Putamen (tissue), 1 donor: ENCODE measurements at places on chromosomes 1 and 21.

GRCh38 chr21:42384156-42384945 is 11.5 kb downstream of the TMPRSS3 start:
- DNase-seq = no peak

GRCh38 chr1:86703696-86704457 is 499 bp upstream of the SH3GLB1 start:
- DNase-seq = peak; percentile 67

GRCh38 chr1:150392627-150393026 is 28.7 kb downstream of the RPRD2 start:
- no peak for DNase-seq

GRCh38 chr21:34129901-34130715 is 56.7 kb downstream of the MRPS6 start:
- peak; percentile 20 for DNase-seq

DNA sequence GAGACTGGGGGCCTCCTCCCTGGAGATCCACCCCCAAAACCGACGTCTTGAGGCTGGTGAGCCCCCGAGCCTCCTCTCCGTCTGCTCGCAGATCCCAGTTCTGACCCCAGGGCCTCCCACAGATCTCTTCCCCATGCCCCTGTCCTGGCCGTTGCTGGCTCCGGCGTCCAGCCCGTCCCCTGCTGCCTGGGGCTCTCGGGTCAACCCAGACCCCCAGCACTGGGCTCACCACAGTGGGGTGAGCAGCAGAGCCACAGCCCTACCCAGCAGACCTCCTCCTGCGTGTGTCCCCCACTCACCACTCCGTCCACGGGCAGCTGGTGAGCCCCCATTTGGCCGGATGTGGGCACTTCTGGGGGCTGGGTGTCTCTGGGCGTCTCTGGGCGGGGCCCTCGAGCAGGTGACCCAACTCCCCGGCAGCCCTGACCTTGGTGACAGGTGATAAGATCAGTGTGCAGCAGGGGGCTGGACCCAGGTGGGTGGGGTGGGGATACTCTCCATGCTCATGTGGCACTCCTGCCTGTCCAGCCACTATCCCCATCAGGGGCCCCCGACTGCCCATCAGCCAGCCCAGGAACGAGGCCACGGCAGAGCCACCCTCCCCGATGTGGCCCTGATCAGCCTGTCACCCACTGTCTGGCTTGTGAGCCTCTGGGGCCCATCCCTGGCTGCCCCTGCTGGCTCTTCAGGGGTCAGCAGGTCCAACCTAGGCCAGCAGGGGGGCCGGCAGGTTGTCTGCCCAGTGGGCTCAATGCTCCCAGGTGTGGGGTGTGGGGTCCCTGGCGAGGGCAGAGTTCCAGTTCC is 709 bp downstream of the TNFRSF14 start:
- no peak for DNase-seq

- DNase-seq = no peak
Measured at GRCh38 chr1:185861630-185862029, 127.4 kb downstream of the HMCN1 start.

DNA sequence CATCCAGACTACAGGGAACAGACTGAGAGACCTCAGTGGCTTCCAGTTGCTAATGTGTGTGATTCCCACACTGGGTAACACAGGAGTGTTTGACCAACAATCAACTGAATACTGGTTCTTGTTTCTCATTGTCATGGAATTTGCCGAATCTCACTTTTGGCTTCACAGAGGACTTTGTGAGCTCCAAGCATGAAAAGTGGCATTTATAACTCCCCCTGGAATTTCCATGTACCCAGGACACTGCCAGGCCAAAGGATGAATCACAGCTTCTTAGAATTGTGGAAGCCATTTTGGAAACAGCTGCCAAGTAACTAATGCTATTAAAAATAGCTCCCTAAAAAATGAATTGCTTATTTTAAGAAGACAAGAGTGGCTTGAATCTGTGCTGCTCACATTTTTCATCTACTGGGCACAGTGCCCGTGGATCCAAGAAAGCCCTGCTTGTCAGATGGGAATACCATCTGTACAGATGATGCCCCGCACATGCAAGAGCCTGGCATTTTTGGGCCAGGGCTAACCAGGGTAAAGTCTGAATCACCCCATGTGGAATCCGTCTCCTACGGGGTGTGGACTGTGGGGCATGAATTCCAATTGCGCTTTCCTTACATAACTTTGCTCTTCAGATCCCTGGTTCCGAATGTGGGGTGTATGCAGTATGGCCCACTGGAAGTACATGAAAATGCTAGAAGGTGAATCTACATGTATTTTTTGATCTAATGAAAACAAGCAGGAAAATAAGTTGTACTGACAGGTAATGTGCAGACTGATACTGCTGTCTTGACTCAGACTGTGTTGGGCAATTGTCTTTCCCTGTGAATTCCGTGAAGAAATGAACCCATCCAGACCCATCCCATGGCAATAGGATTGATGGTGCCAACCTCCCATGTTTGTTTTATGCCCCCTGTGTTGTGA is 487.3 kb downstream of the SIPA1L2 start:
- peak; percentile 20 for DNase-seq

- DNase-seq = peak; percentile 87
Measured at GRCh38 chr1:209641832-209642172, 10.4 kb downstream of the LAMB3 start.

DNA sequence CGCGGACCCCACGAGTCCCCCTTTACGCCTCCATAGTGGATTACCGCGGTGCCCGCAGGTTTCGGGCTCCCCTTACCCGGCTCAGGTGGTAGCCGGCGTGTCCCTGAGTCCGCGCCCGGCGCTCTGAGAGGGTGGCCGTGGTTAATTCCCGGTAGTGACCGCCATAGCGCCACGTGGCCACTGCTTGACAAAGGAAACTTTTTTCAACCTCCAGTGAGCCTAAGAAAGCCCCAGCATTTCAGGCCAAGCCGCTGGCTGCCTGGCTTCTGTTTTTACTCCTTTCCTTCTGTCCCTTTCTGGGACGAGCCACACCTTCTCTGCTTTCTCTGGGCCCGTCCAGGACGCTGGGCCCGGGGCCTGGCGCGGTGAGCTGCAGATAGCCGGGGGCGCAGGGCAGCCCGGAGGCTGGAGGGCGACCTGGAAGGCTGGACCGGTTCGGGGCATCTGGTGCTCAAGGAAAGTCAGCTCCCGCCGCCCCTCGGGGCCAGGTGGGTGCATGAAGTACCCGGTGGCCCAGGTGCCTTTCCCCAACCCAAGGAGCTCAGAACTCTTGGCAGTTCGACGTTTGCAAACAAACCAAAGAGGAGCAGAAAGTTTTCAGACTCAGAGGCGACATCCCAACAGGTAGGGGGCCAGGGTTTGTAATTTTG is 540 bp upstream of the C1orf198 start:
- no peak for DNase-seq

DNA sequence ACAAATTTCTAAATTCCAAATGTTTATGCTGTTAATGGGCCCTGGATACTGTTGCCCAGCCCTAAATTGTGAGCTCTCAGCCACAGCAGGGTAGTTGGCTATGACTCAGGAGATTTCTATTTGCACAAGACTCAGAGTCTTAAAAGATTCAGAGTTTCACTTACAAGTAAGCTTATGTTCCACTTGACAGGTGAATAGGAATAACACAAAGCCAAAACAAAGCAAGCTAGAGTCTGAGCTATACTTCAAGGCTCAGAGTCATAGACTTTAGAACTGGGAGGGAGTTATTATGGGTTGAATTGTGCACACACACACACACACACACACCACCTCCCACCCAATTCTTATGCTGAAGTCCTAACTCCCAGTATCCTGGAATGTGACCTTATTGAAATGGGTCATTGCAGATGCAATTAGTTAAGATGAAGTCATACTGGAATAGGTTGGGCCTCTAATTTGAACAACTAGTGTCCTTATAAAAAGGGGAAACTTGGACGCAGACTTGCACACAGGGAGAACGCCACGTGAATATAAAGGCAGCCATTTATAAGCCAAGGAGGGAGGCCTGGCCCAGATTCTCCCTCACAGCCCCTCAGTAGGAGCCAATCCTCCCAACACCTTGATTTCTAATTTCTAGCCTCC is 30.2 kb downstream of the PRDX6 start:
- DNase-seq = no peak

DNA sequence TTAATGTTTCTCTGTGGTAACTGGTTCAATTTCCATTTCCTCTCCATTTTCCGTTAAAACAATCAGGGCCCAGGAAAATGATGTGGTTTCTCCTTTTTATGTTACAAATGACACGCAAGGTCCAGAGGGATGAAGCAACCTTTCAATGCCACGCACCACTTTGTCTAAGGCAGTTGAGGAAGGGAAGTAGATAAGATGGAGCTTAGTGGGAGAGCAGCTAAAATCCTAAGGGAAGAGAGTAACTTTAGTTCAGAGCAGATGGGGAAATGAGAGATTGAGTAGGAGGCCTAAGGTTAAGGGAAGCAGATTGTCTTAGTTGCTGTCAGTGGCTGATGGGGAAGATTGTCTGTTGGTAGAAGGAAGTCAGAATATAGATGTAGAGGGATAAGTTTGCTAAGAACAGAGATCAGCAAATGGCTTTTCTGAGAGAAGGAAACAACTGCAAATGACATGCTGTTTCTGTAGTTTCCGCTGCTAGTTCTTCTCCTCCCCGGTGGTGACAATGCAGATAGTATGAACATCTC is 660 bp downstream of the CD1C start:
- no peak for DNase-seq

DNA sequence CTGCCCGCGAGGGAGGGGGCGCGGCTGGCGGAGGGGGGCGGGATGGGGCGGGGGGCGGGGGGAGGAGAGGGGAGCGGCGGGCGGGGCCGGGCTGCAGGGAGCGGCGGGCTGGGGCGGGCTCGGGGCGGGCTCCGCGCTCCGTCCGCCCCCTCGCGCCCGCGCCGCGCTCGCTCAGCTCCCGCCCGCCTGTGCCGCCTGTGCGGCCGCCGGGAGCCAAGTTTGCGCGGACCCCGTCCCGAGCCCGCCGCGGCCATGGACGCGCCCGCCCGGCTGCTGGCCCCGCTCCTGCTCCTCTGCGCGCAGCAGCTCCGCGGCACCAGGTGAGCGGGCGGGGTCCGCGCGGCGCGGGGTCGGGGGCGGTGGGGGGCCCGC is at the start of gene GABRD:
GABRD (plus strand) TSS at position 174 of the 372 bp plus-strand sequence; CDS start at position 253, 79 bp downstream.
- no peak for DNase-seq

GRCh38 chr1:147798731-147799130 is 38.3 kb upstream of the GJA5 start:
- no peak for DNase-seq

- no peak for DNase-seq
Measured at GRCh38 chr1:160206036-160206389, 829 bp downstream of the PEA15 start.

DNA sequence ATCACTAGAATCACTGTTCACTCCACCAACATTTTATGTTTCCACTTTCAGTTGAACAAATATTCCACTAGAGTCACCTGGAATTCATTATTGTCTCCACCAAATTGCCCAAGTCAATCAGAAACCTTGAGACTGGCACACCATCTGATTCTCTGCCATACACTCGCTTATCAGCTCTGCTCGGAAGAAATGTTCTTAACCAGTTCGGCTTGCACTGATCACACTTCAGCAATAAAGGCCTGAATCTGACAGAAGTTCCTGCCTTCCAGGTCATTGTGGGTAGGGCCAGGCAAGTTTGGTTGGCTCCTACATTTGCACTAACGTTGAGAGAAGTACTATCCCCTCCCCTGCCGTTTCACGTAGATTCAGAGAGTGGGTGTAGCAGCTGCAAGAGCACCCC is 10.0 kb downstream of the TPM3 start:
- DNase-seq = no peak

DNA sequence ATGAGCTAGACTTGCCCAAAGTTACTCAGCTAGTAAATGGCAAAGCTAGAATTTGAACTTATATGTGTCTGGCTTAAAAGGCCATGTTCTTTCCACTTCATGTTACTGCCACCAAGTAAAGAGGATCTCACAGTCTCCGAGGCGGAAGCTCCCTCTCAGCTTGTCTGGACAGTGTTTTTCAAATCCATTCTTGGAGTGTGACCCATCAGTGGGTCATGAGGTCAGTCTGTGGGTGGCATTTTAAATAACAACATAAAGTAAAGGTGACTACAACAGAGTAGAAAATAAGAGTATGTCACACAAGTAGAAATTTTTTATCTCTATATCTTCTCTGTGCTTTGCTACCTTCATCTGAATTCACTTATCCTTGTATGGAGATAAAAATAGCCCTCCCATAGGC is 3.2 kb upstream of the HMGB4 start:
- DNase-seq = no peak

- DNase-seq = no peak
Measured at GRCh38 chr1:6848816-6849215, 63.6 kb downstream of the CAMTA1 start.

DNA sequence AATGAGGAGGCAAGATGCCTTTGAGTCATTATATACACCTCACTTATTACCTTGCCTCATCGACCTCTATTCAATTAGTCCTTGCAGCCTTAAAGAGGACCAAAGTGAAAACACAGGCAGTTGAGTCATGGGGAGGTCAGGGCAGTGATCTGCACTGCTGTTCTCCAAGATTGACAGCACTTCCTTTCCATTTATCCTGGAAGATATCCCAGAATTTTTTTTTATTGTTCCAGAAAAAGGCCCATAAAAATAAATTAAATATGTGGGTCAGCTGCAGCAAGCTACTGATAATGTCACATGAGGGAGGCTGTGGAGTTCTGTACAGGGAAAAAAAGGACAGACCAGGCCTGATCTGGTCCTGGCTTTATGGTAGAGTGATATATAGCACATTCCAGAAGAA is 33.2 kb upstream of the CDC42BPA start:
- no peak for DNase-seq

DNA sequence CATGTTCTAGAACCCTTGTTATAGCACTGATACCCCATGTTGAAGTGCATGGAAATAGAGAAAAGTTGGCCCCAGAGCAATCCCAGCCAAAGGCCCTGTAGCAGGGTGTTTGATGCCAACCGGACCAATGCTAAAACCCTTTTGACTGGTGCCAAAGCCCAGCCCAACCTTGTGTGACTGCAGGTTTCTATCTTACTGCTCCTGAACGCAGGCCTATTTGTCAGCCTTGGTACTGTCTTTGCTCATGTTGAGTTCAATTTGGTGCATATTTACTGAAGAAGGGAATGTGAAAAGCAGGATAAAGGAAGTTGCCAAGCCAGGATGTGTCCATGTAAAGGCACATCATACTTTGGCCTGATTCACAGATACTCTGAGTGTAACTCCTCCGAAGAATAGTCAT is 51.7 kb upstream of the NFASC start:
- DNase-seq = no peak
